ENCODE measurements at places on chromosomes 6 and 20.

GRCh38 chr6:105256619-105257018 is 76.8 kb upstream of the POPDC3 start:
- DNase-seq: no peak

GRCh38 chr6:48809245-48809644 is 653.8 kb downstream of the MMUT start:
- no peak for DNase-seq

DNA sequence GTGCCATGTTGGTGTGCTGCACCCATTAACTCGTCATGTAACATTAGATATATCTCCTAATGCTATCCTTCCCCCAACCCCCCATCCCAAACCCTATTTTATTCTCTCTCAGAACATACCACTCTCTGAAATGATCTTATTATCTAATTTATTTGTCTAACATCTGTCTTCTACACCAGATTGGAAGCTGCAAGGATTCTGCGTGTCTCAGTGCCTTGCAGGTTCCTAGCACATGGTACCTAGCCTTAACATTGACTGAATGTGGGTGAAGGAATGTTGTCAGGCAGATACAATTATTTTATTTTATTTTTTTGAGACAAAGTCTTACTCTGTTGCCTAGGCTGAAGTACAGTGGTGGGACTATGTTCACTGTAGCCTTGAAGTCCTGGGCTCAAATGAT is 124.9 kb downstream of the BCAS1 start:
- DNase-seq: no peak

DNA sequence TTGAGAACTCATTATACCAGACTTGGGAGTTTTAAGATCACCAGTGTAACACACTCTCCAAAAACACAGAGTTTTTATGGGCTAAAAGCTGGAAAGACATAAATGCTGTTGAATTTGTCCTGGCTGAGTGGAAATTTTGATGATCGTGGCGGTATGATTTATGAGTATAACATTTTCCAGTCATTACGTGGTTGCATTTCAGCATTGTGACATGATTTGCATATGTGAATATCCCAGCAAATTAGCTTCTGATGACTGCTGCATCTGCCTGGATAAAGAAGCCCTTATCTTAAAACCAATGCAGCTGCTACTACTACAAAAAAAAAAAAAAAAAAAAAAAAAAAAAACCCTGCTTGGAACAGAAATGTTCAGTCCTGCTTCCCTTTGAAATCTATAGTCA is 850.9 kb downstream of the TFAP2A start:
- no peak for DNase-seq

GRCh38 chr20:13671916-13672378 is 33.2 kb upstream of the TASP1 start:
- no peak for DNase-seq

GRCh38 chr6:41256383-41256782 is 28.2 kb downstream of the TREML4 start:
- DNase-seq: peak; percentile 15

GRCh38 chr20:48797275-48797825 is 30.4 kb downstream of the PREX1 start:
- DNase-seq: no peak

DNA sequence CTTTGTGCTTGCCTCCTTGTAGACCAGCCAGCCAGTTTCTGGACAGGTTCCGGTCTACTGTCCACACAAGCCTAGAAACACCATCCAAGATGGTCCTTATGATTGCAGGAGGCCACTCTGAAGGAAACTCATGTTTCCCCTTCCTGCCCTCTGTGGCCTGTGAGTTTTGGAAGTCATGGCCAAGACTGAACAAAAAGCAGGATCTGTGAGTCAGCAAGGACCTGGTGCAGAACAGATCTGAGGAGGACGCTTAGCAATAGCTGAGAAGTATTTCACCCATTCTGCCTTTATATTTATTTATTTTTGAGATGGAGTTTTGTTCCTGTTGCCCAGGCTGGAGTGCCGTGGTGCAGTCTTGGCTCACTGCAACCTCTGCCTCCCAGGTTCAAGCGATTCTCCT is 134.6 kb upstream of the EEF1E1 start:
- DNase-seq: no peak

DNA sequence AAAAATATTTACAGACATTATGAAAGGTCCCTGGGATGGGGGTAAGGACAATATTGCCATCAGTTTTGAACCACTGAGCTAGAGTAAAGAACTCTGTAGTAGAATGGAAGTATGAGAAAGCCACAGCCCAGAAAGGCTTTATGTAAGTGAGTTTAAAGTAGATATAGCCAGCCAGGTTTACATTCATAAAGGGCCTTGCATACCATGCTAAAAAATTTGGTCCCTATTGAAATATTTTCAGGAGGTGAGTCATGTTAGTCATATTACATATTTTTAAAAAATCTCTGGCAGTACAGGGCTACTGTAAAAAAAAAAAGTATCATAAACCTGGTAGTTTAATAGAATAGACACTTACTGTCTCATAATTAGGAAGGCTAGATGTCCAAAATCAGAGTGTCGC is 3.5 kb downstream of the ZKSCAN8 start:
- no peak for DNase-seq

GRCh38 chr6:144493035-144493910 is 208.1 kb downstream of the UTRN start:
- no peak for DNase-seq

- no peak for DNase-seq
These were observed 119.7 kb upstream of the HDAC2 start for GRCh38 chr6:114090626-114091025.

- no peak for DNase-seq
These were observed 19.7 kb upstream of the MRPS18A start for GRCh38 chr6:43707269-43707668.

DNA sequence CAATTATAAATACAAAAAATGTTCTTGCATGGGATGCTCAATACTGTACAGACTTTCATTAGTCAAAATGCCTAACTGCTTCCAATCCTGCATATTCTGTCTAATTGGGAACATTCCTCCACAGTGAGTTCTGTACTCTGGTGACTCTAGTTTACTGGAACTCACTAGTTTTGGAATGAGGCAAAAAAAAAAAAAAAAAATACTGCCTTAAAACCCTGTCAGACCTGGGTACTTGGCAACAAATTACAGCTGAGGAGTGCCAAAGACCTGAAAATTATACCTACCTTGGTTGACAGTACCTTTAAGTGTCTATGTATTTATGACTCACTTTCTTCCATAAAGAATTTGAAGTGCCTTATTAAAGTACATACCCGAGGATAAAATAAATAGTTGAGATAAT is 276.7 kb downstream of the FARS2 start:
- DNase-seq: no peak

DNA sequence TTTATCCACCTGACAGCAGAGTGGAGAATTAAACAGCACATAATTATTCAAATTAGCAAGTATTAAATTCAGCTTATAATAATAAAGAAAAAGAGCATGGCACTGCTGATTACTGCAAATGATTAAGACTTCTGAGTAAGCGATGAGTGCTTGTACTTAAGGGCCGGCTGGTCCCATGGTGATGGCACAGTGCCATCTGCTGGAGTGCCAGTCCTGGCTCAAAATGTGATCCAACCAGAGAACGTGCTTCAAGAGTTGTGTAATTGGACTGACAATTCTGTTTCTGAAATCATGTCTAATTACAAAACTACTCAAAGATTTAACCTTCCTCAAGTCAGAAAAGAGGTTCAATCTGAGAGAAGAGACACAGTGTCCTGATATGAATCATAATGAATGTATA is 181.6 kb upstream of the RGS17 start:
- DNase-seq: no peak

Measured in GM12891 (cell line).